ENCODE measurements at places on chromosomes 3 and 15.

DNA sequence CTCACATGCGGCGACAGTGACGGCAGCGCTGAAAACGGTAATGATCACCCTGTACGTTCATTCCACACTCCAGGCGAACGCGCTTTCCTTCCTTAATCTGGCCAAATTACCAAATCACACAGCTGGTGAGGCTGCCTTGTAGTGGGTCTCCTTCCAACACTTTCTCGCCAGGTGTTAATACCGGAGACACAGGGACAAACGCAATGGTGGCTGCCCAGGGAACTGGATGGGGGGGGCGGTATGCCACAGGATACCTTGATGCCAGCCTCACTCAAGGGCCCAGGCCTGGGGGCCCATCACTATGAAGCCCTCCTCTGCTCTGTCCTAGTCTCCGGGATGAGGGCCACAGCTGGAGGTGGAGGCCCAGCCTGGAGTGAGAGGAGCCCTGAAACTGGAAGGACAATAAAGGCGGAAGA, 1.4 kb upstream of the CAMK2N2 start:
- DNase-seq, result no peak

DNA sequence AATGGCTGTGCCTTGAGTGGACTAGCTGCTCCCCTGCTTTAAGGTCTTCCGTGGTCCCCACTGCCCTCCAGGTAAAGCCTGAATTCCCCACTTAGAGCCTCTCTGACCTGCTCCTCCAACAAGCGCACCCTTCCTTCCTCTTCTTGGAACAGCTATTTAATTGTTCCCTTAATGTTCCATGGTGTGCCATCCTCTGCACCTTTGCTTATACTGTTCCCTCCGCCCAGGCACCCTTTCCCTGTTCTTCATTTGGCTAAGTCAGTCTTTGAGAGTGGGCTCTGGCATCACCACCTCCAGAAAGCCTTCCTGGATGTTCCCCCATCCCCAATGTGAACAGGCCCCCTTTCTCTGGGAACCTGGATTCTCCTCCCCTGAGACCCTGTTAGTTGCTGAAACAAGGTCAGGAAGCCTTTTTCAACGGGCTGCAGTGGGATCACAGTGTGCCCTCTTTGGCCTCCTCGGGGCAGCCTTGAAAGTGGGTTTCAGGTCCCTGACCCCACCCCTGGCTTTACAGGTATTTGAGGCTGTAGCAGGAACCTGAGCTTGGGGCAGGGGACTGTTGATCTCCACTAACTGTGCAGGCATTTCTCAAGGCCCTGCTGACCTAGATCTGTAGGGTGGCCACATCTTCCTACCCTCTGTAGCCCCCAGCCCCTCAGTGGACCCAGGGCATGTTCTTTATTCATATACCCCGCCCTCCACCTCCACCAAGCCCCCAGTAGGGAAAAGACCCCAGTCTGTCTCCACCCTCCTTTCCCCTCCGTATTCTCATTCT, 5.0 kb downstream of the ISLR start:
- no peak for DNase-seq

DNA sequence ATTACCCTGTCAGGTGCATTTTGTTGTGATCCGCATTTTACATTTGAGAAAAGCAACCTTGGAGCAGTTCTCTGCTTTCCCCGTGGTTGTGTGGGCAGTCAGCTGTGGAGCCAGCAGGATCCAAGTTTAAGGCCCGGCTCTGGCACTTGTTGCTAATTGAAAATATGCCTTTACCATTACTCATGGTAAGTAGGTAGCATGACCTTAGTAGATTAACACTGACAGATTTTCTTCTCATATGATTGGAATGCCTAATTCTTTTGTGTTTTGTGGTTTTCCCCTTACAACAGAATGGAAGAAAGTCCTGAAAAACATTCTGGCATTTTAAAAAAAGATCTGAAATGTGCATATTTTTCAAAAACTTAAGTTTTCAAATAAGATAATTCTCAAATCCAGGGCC, 246.5 kb upstream of the LRRN1 start:
- no peak for DNase-seq

- peak; percentile 34 for DNase-seq
Measured at GRCh38 chr3:59717679-59718205, 667.9 kb upstream of the CFAP20DC start.

DNA sequence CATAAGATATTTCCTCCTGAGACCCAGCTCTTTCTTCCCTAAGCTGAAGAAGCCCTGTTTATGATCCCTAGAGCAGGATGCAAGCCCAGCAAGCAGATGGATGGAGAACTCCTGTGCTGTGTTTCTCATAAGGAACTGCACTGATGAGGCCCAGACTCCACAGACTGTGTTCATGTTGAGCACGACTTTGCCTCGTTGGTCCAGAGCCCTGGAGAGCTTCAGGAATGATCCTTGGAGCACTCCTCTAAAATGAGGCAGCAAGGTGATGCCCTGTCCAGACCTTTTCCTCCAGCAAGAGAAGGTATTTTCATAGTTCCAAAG, 83.8 kb downstream of the MYLK start:
- no peak for DNase-seq

DNA sequence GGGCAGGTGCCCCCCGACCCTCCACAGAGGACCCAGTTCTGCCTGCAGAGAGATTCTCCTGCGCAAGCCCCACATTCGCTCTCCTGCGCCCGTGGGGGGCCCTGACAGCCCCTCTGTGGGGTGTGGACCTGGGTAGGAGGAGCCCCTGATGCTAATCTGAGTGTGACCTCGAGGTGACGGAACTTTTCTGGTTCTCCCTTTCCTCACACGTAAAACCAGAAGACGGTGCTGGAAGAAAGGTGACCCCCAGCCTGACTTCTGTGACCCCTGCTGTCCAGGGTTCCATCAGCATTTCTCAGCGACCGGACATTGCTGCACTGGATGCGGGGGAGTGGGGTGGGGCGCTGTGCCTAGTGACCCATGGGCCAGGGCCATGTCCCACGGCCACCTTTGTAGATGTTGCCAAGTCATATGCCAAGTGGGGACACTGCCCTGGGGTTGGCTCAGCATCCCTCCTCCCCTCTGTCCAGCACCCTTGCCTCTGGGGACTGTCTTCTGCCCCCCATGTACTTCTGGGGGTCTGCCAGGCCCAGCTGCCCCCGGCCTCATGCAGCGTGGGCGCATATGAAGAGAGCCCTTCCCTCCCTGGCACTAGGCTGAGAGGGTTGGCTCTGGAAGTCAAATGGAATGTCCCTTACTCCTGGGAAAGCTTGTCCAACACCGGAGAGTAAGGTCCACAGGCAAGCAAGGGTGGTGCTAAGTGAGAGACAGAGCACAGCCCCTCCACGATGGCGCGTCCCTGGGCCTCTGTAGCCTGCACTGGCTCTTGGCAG, 129.1 kb upstream of the MEF2A start:
- DNase-seq, result no peak

DNA sequence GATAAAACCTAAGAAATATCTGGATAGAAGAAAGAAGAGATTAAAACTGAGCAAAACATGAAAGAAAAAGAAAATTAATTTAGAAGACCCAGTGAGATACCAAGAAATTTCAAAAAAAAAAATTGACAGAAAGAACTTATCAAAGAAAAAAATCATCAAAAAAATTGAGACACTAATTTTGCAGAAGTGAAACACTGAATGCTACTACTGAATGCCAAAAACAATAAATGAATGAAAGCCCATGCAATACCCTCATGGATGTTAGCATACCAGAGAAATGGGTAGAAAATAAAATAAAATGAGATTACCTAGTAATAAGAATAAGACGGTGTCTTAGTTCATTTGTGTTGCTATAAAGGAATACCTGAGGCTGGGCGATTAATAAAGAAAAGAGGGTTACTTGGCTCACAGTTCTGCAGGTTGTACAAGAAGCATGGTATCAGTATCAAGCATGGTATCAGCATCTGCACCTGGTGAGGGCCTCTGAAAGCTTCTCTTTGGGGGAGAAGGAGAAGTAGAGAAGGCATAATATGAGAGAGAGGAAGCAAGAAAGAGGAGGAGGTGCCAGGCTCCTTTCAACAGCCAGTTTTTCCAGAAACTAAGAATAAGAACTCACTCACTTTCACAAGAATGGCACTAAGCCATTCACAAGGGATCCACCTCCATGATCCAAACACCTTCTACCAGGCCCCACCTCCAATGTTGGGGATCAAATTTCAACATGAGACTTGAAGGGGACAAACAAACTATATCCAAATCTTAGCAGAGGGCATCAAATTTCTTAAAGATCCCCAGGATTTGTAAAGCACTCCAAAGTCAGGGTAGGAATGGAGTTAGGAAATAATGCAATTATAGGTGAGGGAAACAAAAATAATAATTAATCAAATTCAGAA, 73.2 kb downstream of the BTLA start:
- DNase-seq, result peak; percentile 25

DNA sequence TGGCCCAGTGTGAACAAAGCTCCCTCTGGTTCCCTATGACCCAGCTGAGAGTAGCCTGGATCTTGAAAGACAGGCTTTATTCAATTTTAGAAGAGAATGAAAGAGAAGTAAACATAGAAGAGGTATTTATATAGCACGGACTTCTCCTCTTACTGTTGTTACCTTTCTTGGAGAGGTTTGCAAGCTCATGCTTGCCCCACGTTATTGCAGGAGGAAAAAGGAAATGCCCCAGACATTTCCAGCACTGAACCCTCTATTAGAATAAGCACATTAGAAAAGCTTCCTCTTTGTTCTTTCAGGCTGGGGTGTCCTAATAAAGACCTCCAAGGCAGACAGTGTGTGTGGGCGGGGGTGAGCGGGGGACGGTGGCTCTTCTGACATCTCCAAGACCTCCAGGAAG, 98.7 kb upstream of the AGBL1 start:
- DNase-seq, result no peak

DNA sequence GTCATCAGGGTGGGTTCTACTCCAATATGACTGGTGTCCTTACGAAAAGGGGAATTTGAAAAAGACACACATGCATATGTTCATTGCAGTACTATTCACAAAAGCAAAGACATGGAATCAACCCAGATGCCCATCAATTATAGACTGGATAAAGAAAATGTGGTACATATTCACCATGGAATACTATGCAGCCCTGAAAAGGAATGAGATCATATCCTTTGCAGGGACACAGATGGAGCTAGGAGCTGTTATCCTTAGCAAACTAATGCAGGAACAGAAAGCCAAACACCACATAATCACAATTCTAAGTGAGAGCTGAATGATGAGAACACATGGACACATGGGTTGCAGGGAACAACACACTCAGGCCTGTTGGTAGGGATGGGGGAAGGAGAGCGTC, 24.8 kb upstream of the TICRR start:
- no peak for DNase-seq

DNA sequence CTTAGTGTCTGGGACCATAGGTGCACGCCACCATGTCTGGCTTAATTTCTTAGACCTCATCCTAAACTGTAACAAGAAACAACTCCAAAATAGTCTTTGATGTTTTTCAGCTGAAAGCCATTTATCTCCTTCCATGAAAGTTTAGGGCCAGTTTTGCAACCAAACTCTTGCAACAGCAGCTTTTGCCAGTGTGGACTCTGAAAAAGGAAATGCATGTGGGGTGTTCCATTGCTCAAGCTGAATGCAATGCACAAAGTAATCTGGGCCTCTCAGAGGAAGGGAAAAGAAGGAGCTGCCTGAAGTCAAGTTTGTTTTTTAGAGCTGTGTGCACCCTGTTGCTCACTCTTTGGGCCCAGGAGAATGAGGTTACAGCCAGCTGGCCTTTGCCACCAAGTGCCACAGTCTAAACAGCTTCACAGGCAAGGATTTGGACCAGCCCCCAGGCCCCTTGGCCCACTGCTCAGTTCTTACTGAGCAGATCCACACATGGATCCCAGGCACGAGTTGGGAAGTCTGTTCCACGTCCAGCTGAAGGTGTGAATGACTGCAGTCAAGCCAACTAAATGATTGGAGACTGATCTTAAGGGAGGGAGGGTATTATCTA, 212.3 kb upstream of the LRRFIP2 start:
- peak; percentile 92 for DNase-seq

DNA sequence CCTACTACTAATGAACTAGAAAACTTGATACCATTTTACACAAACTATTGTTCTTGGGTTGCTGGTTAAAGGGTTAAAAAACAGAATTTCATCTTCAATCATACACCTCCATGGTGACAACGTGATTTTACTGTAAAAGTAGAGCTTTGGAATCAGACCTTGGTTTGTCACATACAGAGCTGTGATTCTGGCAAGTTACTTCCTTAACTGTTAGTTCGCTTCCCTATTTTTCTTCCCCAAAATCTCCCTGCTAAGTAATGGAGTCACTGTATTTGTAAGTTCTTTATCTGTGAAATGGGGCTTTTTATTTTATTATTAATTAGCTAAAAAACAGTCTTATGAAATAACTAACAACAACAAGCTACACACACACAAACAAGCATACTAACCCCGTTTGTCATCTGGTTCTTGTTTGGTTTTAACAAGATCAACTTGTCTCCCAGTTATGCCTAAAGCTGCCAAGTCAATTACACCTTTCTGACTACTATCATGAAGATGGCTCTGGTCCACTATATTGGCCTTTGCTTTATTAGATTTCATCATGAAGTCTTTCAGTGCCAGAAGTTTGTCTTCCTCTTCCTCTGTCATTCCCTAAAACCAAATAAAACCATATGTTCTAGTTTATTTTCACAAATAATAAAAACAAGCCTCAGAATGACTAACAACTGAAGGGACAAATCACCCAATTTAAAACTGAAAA, 38.6 kb downstream of the PIK3R4 start:
- DNase-seq, result peak; percentile 27

DNA sequence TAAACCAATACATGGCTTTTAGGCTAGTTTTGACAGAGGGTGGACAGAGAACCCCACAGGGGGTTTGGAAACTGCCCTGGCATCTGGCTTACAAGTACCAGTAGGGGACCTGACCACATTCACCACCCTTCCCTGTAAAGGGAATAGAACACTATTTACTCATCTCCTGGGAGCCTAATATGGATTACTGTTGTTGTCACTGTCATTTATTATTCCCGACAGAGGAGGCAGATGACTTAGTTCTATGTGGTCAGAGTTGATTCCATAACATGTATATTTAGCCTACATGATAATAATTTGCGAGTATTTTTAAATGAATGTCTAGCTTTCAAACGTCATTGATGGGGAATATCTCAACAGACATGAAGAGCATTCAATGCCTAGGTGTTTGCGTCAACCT, 15.9 kb downstream of the ZBTB38 start:
- no peak for DNase-seq

DNA sequence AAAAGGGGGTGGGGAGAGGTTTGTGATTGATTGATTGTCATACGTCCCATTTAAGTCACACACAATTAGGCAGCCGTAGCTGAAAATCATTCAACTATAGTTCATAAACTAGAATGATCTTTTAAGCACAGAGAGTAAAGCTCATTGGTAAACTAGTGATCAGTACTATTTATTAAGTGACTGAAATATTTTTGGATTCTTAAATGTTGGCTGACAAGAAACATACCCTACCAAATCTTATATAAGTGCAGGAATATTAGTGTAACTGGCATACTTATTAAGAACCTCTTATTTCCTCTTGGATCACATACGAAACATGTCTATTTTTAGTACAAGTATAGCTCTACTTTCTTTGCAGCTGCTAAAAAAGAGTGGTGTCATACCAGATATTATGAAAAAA, 8.4 kb upstream of the ABHD10 start:
- no peak for DNase-seq

DNA sequence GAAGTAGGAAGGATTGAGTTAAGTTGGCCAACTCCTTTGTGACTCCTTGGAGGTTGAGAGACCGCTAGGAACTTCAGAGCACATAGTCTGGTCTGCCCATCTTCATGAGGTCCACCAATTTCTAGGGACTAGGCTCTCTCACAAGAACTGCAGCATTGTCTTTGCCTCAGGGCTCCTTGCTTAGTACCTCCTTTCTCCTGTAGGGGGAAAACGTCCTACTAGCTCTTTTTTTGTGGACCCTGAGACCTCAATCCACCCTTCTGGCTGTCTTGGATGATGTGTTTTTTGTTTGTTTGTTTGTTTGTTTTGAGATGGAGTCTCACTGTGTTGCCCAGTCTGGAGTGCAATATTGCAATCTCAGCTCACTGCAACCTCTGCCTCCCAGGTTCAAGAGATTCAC, 21.6 kb downstream of the REC114 start:
- DNase-seq, result no peak

Data from MV-4-11 (cell line).